KG1 (cell line): ENCODE measurements at places on chromosomes 3 and 15.

- no peak for DNase-seq
Measured at GRCh38 chr3:10764259-10765051, 51.6 kb upstream of the SLC6A11 start.

- no peak for DNase-seq
Measured at GRCh38 chr3:154177406-154177805, 56.2 kb downstream of the ARHGEF26 start.

DNA sequence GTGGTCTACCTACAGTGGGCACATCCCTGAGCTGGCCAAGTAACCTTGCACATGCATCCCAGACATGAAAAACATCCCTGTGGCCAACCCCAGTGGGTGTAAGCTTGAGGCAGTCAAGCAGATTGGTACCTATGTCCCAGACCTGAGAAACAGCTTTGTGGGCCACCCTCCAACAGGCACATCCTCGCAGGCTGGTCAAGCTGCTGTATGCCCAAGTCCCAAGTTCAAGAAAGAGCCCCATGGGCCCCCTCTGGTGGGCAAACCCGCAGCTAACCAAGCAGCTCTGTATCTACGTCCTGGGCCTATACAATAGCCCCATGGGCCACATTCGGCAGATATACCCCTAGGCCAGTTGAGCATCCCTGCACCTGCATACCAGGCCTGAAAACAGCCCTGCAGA lies 186.3 kb upstream of the GPR149 start:
- DNase-seq: no peak

DNA sequence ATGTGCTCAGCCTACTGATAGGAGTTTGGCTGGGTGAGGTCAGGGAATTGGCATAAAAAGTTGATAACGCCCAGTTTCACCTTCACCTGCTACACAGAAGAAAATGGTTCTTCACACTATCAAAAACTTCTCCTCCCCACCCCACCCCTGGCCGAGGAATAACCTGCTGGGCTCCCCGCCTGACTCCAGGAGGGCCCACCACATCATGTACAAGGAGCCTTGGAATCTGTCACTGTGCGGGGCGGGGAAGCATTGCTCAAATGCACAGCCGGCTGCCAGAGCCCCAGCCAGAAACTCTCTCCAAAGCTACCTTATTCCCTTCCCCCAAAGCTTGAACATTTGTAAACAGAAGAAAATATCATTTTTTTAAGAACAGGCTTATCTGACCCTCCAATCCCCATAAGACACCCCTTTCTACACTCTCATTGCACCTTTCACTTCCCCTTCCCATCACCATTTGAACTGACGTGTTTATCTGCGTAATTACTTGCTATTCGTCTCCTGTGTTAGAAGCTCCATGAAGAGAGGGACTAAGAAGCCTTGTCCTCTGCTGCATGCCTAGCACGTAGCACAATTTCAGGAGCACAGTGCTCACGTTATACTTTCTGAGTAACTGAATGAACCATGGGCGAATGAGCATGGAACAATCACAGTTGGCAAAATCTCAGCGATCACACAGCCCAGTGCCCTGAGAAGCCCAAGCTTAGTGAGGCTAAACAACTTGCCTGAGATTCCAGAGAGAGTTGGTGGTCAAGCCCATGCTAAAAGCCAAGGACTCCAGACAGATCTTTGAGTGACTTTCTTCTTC lies 82.9 kb downstream of the HES1 start:
- no peak for DNase-seq

- DNase-seq: no peak
Measured at GRCh38 chr15:71679793-71680353, 130.5 kb upstream of the NR2E3 start.

- DNase-seq: no peak
Measured at GRCh38 chr3:69961706-69962439, 37.7 kb upstream of the SAMMSON start.

DNA sequence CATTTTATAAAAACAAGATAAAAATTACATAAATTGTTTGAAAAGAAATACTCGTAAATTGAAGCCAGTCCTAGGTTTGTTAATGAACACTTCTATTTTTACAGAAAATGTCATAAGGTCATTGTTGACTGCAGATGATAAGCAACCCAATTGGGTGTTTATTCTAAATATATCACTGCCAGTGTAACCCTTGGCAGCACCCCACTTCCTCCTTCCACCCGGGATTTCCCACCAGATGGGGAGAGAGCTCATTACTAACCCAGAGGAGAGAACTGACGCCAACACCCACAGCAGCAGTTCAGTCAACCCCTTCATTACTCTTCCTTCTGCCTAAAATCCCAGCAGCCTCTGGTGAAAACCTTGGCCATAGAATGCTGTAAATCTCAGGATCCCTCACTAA lies 307.6 kb downstream of the GAP43 start:
- DNase-seq: no peak

DNA sequence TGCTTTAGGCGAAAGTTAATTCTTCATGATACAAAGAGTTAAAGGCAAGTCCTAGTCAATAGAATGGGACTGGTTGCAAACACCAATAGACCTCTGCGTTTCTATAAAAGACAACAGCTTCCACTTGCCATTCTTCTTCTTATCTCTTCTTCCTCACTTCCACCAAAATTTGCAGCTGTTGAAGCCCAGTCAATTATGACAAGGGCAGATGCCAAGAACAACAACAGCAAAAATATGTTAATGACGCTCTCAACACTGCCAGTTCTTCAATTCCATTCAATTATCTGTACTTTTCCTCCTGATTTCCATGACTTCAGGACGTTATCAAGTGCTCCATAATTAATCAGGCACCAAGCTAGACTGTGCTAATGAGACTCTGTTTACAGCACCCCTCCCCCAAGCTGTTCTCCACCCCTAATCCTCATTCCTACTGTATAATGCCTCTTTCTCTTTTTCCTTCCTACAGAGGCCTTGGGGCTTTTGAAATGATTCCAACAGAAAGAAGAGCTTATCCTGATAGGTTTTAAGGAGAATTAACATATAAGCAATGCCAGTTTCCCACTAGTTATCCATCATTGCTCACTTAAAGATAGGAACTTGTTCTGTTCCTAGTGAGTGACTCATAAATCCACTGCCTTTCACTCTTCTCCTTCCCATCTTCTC lies 1160.5 kb downstream of the IGSF11 start:
- no peak for DNase-seq

DNA sequence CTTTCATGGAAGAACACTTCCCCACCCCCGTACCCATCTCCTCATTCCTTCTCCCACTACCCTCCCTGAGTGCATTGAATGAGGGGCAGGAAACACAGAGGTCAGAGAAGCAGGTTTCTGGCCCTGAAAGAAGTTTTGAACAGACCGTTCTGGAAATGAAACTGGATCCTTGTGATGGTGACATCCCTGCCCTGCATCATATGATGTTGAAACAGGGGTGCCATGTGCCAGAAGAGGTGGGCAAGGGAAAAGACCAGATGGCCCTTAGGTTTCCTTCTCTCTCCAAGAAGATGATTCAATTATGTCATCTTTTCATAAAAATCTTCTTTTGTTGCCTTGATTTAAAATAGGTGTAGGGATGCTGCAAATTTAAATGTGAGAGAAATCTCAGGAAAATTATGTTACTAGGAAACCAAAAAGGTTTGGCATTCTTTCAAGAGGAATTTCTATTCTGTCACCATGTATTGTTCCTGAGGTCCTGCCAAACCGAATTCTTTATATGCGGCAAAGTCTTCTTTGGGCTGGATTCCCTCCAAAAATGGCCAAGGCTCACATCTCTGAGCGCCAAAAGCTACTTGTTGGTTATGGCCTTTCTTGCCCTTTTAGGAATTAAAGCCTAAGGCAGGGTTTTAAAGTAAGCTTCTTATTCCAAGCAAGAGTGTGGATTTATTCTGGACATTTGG lies 19.9 kb upstream of the TNFAIP8L3 start:
- DNase-seq: no peak

DNA sequence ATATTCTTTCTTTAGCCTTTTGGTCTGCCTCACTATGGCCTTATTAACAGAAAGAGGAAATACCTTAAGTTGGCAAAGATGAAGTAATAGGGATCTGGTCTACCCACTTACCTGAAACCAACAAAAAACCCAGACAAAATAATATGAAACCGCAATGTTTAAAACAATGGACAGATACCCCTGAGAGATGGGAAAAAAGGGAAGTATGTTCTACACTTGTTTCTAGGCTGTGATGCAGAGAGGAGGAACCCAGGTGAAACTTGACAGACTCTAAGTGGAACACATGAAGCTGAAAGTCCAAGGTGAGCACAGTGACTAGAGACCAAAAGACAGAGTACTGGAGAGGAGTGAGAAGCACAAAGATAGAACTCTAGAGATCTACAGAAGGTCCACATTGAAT lies 78.4 kb downstream of the NR2E3 start:
- DNase-seq: no peak

- no peak for DNase-seq
Measured at GRCh38 chr3:64242435-64242834, 17.2 kb upstream of the PRICKLE2 start.

- no peak for DNase-seq
Measured at GRCh38 chr15:51750792-51751696, at the start of gene TMOD2. Gene TMOD2, plus strand, starts transcription at chr15:51751597. Its CDS starts 14,845 bp downstream, at chr15:51766442.

DNA sequence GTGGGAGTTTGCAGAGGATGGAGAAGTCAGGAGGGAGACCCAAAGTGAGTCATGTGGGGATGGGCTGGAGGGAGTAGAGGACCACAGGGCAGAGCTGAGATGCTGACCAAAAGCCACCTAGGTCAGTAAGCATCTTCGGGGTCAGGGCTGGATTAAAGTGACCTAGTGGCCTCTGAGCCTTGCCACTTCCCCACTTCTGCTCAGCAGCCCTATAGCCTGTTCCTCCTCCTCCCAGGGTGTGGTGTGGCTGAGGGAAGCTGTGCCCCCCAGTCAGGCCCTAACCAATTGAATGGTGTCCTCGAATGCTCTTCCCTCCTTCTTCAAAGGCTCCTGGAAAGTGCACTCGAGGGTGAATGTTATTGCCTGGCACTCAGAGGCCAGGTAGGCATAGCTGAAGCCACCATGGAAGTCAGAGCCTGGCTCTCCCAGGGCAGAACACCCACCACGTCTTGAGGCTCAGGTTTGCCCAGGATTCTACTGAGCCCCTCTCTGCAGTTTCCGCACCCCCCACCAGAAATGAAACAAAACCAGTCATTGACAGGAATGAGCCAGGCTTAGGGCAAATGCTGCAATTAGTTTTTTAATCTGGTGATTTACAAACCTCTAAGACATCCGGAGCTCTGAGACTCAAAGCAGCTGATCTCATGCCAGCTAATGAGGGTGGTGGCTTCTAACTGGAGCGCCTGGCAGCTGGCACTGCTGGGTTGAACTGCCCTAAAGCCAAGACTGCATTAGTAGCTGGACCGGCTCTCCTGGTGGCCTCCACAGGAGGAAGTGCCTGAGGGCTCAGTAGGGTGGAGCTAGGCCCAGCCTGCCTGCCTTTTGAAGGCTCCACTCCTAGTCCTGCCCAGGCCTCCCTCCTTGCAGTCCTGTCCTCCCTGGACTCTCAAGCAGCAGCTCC lies 26.0 kb upstream of the VIPR1 start:
- DNase-seq: no peak

- no peak for DNase-seq
Measured at GRCh38 chr3:177320765-177321247, 123.5 kb upstream of the TBL1XR1 start.

DNA sequence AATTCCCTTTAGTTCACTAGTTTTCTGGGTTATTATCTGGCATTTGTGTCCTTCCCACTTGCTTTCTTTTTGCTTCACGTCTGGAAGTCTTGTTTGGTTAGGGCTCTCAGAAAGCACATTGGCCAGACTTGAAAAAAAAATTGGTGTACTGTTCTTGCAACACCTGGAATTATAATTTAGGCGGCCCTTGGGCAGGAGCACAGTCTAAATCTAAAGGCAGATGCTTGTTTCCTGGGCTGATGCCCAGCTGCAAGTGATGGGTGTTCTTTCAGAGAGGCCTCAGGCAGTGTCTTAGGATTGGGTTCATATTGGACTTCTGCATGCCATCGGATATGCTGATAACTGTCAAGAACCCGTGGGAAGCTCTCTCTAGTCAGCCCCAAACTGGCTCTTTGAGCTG lies 521.5 kb downstream of the PDCD6IP start:
- no peak for DNase-seq

DNA sequence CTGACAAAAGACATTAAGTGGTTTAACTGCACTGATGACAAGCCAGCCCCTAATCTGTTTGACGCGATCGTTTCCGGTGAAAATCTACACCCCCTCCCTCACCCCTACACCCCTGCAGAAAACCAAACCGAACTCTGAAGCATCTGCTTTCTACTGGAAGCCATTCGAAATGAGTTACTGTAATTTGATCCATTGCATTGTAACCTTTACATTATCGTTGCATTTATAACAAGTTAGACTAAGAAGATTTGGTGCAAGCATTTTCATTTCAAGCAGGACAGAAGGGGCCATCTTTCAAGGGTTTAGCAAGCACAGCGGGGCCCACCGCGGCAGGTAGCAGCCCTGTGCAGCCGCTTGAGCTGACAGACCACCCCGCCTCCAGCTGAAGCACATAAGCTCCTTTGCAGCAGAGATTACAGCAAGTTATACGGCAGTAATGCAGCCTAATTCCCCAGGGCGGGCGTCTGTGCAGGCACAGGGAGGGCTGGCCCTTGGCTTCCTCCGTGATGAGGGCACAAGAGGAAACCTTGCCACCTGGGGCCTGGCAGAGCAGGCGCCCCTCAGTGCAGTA lies 79.3 kb downstream of the CHSY1 start:
- no peak for DNase-seq

GRCh38 chr15:67172172-67172571 lies 82.3 kb downstream of the AAGAB start:
- no peak for DNase-seq

- no peak for DNase-seq
Measured at GRCh38 chr3:76035117-76035516, 249.8 kb upstream of the ZNF717 start.

DNA sequence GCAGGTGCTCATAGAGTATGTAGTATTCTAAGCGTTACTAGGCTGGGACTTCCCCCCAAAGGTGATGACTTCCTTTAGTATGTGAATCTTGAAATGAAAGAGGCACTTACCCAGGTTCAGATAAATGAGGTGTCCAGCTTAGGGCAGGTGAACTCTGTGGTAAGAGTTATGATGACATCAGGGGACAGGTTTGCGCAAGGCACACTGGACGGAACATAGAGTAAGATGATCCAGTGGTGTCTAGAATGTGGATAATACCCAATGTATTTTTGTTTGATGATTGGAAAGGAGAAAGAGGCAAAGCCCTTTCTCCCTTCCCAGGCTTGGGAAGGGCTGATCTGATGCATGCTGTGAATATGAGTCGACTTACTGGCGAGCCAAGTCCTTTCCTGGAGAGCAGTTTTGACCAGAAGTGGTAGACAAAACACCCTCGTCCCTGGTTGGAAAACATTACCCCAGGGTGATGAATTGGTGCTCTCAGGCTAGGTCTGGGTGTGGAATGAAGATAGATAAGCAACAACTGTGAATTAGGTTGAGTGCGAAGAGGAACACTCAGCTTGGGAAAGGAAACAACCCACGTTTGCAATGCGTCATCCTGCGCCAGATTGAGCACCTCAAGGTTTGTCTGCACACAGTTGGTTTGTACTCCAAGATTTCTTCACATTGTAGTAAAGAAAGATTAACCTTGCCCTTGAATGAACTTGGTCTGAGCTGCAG lies 124.2 kb downstream of the GHSR start:
- no peak for DNase-seq

GRCh38 chr3:14862303-14862660 lies 43.5 kb downstream of the FGD5 start:
- DNase-seq: no peak

- DNase-seq: no peak
Measured at GRCh38 chr3:15520804-15521572, 518 bp downstream of the COLQ start.

GRCh38 chr15:80456517-80457492 lies 52.6 kb downstream of the ARNT2 start:
- DNase-seq: no peak
